Activated T-helper 2 cell treated with anti-CD3 and anti-CD28 coated beads, Interferon-gamma antibody, Interleukin-2, Interleukin-4, amounts not matched to agents 10 μg/mL and 5 μg/mL and 100 μg/mL, durations not matched to agents 14 hours and 24 hours and 36 hours (primary cell): ENCODE measurements at places on chromosomes 4 and X. TPM values are rescaled to one million over a fixed set of nuclear protein-coding genes. Genes with fewer than 3 reads are reported as not detected.

The PCDH11X gene
- not detected in 2 replicates for total RNA-seq

The ADH7 gene
- total RNA-seq: not detected in 2 replicates

The PCSK1N gene
- total RNA-seq: 0.18 and 0.23 TPM in 2 replicates

The MAGEA2 gene
- not detected in 2 replicates for total RNA-seq

The KIF4A gene
- 24.4 and 26.5 TPM in 2 replicates for total RNA-seq

The P2RY4 gene
- 0.55 and 0.71 TPM in 2 replicates for total RNA-seq

The NCAPG gene
- total RNA-seq: 55.9 and 58.2 TPM in 2 replicates

The NPY1R gene
- total RNA-seq: not detected in 2 replicates

The NR0B1 gene
- total RNA-seq: not detected in 2 replicates

The DUSP21 gene
- total RNA-seq: not detected in 2 replicates

The TEX13D gene
- 0.05 and 0.11 TPM in 2 replicates for total RNA-seq

- DNase-seq: no peak
Measured at GRCh38 chrX:7086384-7086783, 61.1 kb upstream of the STS start.

- no peak for DNase-seq
Measured at GRCh38 chr4:5500165-5500564, 208.2 kb downstream of the EVC2 start.

DNA sequence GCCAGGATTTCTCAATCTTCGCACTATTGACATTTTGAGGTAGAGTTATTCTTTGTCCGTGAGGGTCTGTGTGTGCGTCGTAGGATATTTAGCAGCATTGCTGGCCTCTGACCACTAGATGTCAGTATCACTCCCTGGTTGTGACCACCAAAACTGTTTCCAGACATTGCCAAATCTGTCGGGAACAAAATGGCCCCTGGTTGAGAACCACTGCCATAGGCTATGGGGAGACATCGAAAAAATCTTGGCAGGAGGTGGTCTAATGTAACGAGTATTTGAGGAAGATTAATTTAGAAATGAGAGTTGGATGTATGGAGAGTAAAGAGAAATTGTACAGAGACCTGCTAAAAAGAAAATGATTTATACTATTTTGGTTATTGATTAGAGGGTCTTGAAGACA, 108.4 kb downstream of the DOCK11 start:
- DNase-seq: no peak

DNA sequence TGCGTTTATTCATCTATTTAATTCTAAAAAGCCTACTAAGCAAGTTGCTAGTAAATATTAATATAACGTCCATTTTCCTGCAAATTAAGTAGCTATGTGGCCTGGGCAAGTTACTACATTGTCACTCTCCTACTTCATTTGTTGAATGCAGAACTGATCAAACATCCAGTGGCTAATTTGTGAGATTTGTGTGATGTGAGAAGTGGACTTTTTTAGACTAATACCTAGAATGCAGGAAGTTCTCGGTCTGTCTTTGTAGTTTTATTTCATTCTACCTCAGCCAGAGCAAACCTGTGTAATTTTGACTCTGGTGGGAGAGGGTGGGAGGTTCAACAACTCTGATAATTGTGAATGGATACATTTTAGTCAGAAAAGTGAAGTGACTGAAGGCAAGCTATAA, 840 bp downstream of the GUF1 start:
- no peak for DNase-seq

DNA sequence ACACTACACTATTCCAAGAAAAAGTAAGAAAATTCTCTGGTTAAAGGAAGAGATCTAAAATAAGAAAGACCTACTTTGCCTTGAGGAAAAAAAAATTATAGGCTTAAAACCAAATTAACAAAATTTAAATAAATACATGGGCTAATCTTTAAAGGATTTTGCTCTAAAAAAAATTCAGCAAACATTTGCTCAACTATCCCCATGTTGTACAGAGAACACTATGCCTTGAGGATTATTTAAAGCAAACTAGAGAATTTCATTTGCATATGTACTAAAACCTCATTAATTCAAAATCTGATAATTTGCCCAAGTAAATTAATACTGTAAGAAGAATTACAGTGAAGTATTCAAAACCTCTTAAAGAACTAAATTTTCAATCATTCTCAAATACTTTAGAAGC, 71.6 kb upstream of the KCNIP4 start:
- DNase-seq: no peak

DNA sequence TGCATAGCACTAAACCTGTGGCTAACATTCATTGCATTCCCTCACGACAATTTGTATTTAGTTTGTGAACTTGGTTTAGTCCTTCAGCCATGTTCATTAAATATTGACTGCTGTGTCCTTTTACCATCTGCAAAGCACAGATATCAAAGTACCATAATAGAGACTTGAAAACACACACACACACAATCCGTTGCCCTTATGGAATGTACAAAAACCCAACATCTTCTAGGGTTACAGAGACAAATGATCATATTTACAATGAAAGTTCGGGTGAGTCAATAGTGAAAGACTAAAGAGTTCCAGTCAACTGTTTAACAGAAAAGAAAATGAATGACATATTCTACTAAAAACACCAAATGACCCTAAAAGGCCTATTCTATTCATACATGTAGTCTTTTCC, 50.8 kb upstream of the TXK start:
- no peak for DNase-seq

GRCh38 chr4:47830265-47831025, 7.4 kb downstream of the CORIN start:
- no peak for DNase-seq

DNA sequence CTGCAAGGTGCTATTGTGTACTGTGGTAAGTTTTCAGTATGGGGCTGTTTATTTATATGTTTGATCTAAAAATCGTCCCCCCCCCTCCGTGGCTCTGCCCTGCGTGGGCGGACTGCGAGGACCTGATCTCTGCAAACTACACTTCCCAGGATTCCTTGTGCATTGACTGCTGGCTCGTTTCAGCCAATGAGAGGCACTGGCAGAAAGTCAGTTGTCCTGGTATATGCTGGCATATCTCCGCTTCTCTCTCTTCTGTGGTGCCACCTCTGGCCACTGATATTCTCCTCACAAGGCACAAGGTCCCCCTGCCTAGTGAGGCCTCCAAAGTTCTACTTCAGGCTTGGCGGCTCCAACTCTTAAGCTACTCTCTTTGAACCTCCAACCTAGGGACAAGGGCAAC, 168.8 kb upstream of the ZFP42 start:
- DNase-seq: no peak

GRCh38 chrX:19554786-19555185, 39.5 kb upstream of the MAP3K15 start:
- no peak for DNase-seq

- no peak for DNase-seq
Measured at GRCh38 chr4:24642981-24643547, 58.7 kb upstream of the DHX15 start.

- DNase-seq: no peak
Measured at GRCh38 chrX:124347242-124347641, 879 bp downstream of the SH2D1A start.

DNA sequence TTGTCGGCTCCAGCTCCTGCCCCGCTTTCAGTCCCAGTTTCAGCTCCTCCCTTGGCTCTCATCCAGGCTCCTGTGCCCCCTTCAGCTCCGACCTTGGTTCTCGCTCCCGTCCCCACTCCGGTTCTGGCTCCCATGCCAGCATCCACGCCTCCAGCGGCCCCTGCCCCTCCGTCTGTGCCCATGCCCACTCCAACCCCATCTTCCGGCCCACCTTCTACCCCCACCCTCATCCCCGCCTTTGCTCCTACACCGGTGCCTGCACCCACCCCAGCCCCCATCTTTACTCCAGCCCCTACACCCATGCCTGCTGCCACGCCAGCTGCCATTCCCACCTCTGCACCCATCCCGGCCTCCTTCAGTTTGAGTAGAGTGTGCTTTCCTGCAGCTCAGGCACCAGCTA, 31.2 kb downstream of the BCORL1 start:
- DNase-seq: no peak

DNA sequence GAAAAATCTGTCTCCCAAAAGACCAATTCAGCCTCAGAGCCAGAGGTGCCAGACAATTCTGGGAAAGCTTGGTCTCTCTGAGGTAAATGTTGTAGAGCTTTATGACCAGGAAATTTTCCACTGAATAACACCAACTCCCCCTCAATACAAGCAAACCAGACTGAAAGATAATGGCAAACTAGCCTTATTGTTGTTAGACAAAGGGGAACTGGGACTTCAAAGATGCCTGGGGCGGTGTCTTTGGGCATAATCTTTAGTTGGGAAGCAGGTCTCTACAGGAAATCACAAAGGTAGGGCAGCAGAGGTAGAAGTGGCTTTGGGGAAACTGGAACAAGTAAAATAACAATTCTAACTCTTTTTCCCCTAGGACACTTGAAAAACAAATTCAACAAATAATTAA, 12.0 kb downstream of the COL4A6 start:
- no peak for DNase-seq

GRCh38 chr4:152585023-152585441, 49.1 kb upstream of the FBXW7 start:
- DNase-seq: no peak

GRCh38 chrX:39525758-39526157, 572.0 kb downstream of the BCOR start:
- no peak for DNase-seq

- DNase-seq: no peak
Measured at GRCh38 chr4:105556206-105556605, 3.8 kb downstream of the ARHGEF38 start.

- DNase-seq: no peak
Measured at GRCh38 chr4:147340111-147340510, 140.8 kb upstream of the EDNRA start.

DNA sequence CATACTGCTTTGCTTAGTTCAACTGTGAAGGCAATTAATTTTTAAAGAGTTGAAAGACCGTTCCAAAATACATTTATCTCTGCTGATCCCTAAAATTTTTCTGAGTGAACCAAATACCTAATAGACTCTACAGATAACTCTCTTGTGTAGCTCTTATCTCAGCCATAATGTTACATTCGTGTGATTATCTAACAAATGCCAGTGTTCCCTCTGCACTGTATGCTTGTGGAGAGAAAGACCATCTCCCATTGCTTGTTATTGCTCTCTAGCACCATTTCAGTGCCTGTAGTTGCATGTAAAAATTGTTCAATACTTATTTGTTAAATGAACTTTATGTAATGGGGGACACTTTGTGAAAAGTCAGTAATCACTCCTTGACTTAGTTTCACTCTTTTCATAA, 81.3 kb upstream of the ATOH1 start:
- no peak for DNase-seq

- DNase-seq: no peak
Measured at GRCh38 chrX:148695255-148695654, 194.8 kb downstream of the AFF2 start.

DNA sequence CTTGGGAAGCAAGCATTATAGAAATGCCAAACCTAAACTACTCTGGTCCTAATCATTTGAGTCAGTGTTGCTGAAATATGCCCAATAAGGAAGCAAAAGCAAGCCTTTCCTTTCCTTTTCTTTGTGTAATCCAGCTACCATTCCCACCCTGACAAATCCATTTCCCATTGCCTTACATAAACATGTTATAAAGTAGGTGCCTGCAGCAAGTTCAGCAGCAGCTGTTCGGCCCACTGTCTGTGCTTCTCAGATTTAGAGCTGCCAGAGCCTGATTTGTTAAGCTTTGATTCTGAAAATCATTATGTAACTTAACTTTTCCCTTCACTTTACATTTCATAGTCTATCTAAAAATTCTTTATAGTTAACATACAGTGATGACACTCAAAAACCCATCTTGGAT, 148.6 kb downstream of the EPHA5 start:
- DNase-seq: no peak

DNA sequence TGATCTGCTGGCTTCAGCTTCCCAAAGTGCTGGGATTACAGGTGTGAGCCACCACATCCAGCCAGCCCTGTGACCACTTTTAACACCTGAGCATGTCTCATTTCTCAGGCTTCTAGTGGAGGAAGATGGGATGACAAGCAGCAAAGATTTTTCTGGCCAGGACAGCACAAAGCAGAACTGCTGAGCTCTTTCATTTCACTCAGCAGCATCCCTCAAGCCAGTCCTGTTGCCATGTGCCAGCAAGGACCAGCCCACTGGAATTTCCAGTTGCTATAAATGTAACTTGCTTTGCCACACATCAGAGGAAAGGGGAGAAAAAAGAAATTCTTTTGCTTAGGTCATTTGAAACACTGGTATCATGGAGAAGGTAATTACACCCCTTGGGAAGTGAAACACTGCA, 75.9 kb downstream of the SLC9A7 start:
- DNase-seq: no peak

GRCh38 chr4:188245651-188246050, 106.4 kb downstream of the TRIML1 start:
- no peak for DNase-seq

DNA sequence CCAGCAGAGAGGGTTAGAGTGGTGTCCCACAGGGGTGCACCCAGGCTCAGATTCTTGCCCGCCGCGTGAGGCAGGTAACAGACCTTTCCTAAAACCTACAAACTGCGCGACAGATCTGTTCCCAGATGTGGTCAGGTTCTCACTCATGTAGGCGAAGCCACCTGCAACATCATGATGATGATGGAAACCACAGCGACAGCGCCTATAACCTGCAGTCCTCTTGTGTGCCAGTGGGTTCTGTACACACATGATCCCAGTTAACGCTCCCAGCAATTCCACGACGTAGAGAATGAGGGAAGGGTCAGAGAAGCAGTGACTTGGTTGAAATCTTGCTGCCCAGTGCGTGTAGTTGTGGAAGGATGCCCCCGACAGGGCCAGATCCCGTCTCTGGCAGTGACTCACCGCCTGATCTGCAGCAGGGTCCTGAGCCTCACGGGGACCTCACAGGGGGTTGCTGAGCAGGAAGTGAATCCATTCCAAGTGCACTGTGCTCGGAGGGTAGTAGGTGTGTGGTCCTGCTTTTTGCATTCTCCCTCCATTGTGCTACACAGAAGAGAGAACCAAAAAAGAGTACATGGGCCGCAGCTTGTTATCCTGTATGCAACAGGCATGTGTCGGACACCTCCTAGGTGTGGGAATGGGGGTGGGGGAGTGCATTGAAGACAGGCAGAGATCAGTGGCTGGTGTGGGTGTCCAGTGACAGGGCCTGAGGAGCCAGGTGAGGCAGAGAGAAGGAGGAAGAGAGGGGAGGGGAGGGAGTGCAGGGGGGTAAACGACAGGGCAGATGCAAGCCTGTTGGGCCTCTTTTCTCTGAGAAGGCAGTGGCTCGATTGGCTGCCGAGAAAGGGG, 66.6 kb downstream of the MTMR1 start:
- DNase-seq: no peak

GRCh38 chr4:104429150-104429741, 65.4 kb downstream of the CXXC4 start:
- DNase-seq: no peak

GRCh38 chr4:66328803-66329574, 658.7 kb upstream of the EPHA5 start:
- DNase-seq: no peak

GRCh38 chrX:114584375-114584943, 573 bp downstream of the HTR2C start:
- no peak for DNase-seq

- no peak for DNase-seq
Measured at GRCh38 chr4:141573678-141574077, 62.7 kb upstream of the IL15 start.

DNA sequence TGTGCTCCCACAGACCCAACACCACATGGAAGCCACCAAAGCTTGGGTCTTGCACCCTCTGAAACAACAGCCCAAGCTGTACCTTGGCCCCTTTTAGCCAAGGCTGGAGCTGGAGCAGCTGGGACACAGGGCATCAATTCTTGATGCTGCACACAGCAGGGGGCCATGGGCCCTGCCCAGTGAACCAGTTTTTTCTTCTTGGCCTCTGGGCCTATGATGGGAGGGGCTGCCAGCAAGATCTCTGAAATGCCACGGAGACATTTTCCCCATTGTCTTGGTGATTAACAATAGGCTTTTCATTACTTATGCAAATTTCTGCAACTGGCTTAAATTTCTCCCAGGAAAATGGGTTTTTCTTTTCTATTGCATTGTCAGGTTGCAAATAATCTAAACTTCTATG, 49.0 kb downstream of the SPANXA2 start:
- no peak for DNase-seq
